ENCODE measurements at places on chromosomes 13 and 19.

GRCh38 chr13:48018637-48019036, 17.6 kb upstream of the SUCLA2 start:
- DNase-seq, result no peak

DNA sequence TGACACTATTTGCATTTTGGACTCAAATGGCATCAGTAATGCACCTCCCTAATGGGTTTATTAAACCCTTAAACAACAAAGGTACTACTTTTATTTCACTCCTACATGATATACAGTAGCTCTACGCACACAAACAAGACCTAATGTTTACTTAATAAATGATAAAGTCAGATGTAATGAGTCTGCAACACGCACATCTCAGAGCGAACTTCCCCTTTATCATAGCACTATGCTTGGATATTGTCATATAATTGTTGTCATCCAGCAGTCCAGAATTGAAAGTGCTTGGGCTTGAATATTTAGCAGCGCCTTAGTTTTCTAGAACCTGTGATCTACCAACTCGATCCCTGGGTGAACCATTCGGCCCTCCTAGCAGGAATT, 772 bp downstream of the PARP4 start:
- DNase-seq, result no peak

- DNase-seq, result no peak
These were observed 352.0 kb upstream of the DACH1 start for GRCh38 chr13:72218966-72219365.

DNA sequence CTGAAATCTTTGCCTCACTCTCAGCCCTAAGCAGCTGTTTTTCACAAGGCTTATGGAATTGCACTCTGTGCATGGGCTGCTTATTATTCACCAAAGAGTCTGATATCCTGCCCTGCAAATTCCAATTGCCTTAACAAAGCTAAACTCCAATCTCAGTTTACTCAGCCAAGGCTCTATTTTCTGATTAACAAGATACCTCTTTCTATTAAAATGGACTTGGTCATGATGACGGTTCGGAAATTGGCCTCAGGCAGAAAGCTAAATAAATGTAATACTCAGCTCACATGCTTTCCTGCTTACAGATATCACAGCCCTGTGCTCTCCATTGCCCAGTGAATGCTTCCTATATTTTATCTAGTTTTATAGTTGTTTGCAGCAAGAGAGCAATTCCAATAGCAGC, 1270.8 kb downstream of the PCDH9 start:
- DNase-seq, result no peak

- DNase-seq, result no peak
These were observed 413.7 kb downstream of the DCT start for GRCh38 chr13:94065741-94066140.

GRCh38 chr13:32938907-32939306, 77.3 kb upstream of the KL start:
- DNase-seq, result no peak

GRCh38 chr13:83549671-83550070, 332.6 kb downstream of the SLITRK1 start:
- DNase-seq, result no peak

DNA sequence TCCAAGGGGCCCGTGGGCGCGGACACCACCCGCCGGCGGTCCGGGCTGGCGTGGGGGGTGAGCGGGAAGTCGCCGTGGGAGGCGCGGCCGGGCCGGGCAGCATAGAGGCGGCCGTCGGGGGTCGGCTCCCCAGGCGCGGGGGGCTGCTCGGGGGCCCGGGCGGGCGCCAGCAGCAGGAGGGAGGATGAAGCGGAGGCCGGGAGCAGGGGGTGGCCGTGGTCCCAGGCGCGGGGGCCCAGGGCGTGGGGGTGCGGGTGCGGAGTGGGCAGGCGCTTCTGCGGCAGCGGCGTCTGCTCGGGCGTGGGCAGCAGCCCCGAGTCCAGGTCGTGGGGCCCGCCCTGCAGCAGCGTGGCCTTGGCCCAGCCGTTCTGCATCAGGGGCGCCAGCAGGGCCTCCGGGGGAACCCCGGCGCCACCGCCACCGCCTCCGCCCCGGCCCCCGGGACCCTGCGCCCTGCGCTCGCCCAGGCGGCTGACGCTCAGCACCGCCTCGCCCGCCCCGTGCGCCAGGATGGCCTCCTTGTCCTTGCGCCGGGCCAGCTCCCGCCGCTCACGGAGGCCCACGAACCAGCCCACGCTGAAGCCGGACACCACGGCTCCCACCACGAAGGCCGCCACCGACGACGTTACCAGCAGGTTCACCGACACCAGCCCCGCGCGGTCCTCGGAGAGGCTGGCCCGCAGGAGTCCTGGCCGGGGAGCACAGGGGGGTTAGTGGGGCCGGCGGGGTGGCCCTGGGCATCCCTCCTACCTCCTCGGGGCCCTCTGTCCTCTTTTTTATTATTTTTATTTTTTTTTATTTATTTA, 4.2 kb upstream of the LRG1 start:
- no peak for DNase-seq

DNA sequence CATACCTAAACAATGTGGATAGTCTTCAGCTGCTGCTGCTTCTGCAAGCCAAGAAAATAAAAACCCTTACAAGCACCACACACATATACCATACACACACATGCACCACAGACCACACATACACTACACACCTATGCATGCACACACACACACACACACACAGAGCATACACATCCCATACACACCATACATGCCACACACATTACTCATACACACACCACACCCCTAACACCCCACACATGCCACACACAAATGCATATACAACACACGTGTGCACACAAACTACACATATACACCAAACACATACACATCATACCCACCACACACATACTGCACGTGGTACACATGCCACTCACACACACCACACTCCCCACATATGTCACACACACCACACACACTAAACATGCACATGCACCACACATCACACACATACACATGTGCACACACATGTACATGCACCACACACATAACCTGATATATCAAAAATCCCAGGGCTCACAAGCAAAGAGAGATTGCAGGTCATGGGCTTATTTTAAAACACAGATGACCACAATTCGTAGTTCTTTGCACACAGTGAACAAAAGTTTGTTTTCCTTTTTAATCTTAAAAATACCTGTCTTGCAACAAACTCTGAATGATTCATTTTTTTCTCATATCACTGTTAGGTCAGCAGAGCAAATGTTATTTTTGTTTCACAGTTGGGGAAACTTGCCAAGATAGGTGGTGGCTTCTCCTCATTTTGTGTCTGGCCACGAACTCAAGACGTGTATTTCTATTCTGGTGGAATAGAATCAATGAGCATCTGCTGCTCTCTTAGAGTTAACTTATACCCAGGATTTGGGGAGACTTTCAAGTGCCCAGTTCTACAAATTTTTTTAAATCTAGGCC, 456.6 kb downstream of the FGF9 start:
- no peak for DNase-seq

DNA sequence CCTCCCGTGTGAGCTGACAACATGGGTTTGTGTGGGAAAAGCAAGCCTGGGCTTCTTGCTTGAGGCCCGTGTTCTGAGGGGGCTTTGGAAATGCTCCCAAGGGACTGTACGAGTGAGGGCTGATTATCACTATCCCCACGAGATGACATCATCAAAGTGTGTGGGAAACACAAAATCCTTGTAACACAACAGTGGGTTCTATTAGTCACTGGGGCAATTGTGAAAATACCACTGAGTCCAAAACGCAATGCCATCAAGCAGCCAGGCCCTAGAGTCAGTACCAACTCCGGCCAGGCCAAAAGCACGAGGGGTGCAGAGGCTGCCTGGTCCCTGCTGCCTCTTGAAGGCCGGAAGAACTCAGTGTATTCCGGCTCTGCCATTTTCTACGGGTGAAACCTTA, 29.6 kb downstream of the CAPS start:
- DNase-seq, result no peak

GRCh38 chr19:39402346-39403300, 4.0 kb upstream of the ZFP36 start:
- DNase-seq, result peak; percentile 90

All from stimulated activated CD4-positive, alpha-beta T cell treated with anti-CD3 and anti-CD28 coated beads, Interleukin-2, amount 100 ng/mL, for 24 hours (primary cell).